ENCODE measurements at places on chromosomes 13 and 19.

DNA sequence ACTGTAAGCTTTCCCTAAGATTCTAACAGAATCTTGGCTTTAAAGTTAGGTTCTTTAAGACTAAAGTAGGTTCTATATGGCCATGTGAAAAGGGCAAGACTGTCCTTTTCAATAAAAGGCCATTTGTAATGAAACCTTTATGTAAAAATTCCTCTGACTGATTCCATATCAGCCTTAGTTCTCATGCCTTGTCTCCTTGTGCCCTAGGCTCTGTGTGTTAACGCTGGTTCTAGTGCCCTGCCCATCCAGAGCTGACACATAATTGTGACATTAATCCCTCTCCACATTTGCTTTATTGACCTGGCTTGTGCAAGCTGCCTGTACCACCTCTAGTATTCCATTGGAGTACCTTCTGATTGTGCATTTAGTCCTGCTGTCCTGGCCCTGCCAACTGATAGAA is 28.2 kb downstream of the CYSLTR2 start:
- DNase-seq: no peak

- DNase-seq: no peak
Observed at GRCh38 chr13:49082653-49083536, 107.2 kb downstream of the FNDC3A start.

GRCh38 chr19:3544742-3545668 is 6.0 kb downstream of the TEKTIP1 start:
- peak; percentile 65 for DNase-seq

- no peak for DNase-seq
Observed at GRCh38 chr13:24709186-24709913, 29.1 kb downstream of the ATP12A start.

DNA sequence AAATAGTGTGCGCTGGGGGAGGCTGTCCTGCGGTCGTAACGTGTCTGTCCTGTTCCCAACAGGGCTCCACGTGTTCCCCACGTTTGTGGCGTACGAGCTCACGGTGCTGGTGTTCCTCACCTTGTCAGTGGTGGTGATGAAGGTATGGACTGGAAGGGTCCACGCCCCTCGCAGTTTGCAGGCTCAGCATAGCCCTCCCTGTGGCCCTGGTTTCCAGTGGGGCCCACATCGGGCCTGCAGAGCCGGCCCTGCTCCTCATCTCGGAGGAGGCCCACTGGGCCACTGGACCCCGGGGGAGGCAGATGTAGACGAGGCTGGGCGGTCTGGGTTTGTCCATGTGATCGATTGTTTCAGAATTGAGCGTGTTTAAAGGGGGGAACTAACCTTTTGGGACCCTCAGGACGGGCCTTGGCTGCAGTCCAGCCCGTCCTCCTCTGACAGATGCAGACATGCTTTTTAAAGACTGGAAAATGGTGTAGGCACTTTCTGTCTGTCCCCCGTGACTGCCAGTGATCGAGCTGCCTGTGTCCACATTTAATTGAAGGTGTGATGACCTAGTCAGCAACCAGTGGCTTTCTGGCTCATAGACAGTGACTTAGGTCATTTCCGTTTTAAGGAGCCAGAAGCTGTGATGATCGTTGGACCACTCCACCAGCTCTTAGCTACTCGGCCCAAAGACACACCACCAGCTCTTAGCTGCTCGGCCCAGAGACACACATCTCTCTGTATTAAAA is 37.1 kb upstream of the TFDP1 start:
- no peak for DNase-seq

GRCh38 chr19:49116544-49116943 is 2.4 kb downstream of the LIN7B start:
- no peak for DNase-seq

DNA sequence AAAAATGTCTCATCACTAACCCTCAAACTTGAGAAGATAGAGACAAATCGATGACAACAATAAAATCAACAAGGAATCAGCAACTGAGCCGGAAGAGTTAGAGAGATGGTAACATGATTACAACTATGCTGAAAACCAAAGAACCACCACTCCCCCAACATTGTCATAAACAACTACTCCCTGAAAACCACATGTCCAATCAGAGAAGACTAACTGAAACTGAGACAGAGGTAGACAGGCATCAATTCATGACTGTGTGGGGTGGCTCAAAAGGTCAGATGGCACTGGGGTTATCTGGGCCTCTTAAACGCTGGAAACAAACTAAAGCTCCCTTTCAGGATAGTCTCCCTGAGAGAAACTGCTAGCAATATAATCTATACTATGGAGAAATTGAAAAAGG is 488.8 kb downstream of the KCTD12 start:
- no peak for DNase-seq

DNA sequence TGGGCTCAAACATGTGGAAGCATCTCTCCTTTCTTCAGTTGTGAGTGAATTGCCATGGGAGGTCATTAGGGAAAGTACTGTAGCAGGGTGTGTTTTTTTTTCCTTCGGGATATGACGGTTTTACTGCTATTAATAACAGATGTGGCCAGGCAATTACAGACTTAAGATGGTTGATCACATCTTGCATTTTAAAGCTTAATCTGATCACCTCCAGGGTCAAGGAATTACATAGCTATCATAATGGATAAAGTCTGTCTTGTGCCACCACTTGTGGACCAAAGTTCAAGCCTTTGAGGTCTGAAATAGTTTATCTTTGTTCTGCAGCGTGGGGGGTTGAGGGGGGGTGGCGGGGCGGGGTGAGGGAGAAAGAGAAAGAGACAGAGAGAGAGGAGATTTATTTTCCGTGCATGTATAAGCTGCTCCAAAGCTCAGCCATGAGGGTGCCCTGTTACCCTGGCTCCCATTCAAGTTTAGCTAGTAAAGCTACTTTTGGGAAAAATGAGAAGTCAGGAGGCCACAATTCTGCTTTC is 5.5 kb upstream of the SERP2 start:
- DNase-seq: no peak

DNA sequence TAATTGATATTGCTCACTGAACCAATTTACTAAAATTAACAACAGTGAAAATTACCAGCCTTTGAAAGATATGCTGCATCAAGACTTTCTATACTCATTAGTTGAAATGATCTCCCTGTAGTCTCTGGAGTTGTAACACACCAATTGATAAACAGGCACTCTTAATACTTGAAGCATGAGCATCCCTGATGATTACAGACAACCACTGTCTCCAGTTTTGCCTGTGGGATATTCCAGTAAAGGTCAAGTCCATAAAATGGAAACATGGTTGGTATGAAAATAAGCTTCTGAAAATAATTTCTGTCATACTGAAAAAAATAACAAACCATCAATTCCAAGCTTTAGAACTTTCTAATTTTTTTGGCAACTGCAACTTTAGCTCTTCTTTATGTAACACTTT is 405.8 kb downstream of the SPRY2 start:
- no peak for DNase-seq

DNA sequence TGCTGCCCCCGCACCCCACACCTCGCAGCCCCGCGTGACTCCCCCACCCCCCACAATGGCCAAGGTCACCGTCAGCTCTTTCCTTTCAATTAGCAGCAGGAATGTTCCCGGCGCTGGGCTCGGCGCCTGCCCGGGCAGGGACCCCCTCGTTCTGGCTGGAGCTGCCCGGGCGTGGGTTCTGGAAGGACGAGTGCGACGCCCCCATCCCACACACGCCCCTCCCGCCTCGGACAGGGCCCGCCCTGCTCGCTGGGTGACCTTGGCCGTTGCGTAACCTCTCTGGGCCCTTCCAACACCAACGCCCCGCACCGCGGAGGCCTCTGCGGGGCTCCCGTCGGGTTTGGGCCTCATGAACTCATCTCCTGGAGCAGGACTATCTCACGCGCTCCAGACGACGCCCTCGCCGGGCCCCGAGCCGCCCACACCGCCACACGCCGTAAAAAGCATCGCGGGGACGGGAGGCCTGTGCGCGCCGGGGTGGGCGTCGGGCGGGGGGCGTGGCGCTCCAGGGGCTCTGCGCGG is 10.3 kb downstream of the PALM start:
- DNase-seq: no peak

DNA sequence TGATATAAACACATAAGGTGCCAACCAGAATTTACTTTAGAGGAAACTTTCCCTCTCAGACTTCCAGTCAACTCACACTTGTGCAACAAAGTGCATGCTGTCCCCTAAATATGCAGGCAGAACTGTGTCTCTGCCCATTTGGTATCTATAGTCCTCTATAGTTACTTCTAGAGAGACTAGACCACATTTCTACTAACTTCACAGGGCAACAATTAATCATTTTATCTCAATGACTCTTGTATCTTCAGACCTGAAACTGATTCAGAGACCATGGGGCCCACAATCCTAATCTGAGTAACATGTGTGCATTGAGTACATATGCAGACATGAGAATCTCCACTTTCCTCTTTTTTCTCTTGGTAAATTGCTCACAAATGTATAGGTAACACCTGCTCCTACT is 158.1 kb downstream of the ZNF486 start:
- no peak for DNase-seq

- DNase-seq: no peak
Observed at GRCh38 chr13:41603917-41604316, 146.6 kb downstream of the RGCC start.

GRCh38 chr13:104769545-104769944 is 1703.3 kb upstream of the SLC10A2 start:
- DNase-seq: no peak

DNA sequence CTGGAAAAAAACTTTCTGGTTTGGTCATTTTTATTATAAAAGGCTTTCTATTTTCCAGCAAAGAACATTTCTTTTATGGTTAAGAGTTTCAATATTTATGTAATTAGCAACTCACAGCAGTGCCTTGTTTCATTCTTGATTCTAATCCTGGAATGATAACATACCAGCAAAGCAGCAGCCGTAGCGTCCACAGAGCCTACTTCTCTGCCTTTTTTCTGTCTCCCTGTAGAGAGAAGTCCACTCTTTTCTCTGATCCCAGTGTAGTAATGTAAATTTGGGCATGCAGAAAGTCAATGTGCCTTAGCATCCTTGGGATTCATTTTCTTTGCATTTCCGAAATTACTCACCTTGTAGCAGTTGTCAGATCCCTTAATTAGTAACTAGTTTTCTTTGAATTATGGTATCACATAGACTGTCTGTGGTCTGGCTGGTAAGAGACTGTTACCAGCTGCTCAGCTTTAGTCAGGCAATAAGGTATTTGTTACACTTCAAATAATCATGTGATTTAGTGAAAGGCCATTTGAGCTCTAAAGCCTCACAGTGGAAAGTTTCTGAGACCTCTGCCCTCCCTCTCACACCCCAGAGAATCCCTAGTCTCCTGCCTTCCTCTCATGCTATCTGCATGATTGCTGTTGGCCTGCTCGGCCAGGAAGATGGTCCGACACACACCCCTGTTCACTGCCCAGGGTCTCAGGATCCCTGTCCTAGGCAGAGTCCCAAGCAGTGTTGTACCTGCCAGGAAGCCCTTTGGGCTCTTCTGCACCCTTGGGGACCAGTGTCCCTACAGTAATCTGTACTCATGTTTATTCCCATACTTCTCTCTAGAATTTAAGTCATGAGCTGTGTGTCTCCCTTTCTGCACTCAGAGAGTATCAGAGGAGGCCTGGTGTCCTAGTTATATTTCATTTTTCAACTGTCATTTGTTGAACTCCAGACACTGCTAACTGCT is 86.3 kb downstream of the LRCH1 start:
- DNase-seq: no peak

GRCh38 chr19:45477186-45477585 is 9.4 kb downstream of the FOSB start:
- no peak for DNase-seq

GRCh38 chr13:65857942-65858565 is 1372.1 kb downstream of the PCDH9 start:
- no peak for DNase-seq

GRCh38 chr19:43562698-43563241 is 12.6 kb downstream of the XRCC1 start:
- no peak for DNase-seq

GRCh38 chr19:4821265-4821664 is 10.2 kb downstream of the TICAM1 start:
- DNase-seq: no peak

GRCh38 chr19:55400281-55401087 is 7.1 kb downstream of the UBE2S start:
- DNase-seq: no peak

GRCh38 chr19:1094978-1095701 is at the start of gene POLR2E:
TSS of gene POLR2E (minus strand) at chr19:1095375. CDS start at chr19:1095315, 60 bp downstream.
- peak; percentile 99 for DNase-seq

- no peak for DNase-seq
Observed at GRCh38 chr13:38013676-38014075, 144.1 kb upstream of the TRPC4 start.

DNA sequence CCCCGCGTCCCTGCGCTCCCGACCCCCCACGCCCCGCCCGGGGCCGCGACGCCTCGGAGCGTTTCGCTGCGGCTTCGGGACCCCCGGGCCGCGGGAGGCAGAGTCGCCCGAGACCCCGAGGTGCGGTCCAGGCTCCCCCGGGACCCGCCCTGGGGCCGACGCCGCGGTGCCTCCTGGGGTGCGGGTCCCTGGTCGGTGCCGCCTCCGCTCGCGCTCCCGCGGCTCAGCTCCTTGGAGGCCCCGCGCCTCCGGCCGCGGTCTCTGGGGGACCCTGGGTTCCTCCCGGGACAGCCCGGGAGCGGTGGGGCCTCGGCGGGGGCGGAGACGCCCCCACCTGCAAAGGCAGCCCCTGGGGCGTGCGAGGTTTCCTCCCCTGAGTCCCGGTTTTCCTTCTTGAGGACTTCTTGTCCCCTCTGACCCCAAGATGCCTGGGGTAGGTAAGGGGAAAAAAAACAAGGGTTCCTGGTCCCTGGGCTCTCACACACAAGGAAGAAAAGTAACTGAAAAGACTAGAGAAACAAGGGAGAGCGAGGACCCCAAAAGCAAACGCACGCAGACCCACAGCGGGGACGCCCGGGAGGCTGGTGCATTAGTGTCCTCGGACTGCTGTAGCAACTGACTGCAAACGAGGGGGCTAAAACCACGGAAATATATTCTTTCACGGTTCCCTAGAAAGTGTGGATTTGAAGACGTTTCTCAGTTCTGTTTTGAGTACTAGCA is 740 bp downstream of the ZNF555 start:
- DNase-seq: no peak

DNA sequence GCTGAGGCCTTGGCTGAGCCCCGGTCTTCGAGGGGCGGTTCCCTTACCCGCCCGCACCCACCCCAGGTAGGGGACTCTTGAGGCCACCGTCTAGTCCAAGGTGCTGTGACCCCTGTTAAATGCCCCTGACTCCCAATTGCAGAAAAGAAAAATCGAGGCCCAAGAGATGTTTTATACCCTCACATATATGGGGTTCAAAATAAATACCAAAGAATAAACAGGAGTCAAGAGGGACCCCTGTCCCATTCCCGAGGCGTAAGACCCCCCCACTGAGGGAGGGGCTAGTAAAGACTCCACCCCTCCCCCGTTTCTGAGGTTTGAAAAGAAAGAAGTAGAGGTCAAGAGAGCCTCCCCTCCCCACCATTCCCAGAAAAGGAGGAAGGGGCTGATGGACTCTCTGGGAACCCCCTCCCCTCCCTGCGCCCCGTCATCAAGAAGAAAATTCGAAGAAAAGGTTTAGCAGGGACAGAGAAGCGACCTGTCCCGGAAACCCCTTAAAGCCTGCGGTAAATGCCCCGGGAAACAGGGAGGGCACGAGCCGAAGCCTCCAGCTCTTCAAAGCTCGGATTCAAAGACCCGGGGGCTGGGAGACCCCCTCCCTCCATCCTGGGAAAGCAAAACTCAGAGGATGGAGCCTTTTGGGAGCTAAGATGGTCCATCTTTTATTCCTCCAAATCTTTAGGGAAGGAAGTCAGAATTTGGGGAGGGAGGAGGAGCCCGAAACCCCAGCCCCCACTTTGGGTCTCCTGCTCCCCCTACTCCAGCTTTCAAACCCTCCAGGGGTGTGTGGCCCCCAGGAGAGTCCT is 755 bp upstream of the RAB3A start:
- no peak for DNase-seq

- no peak for DNase-seq
Observed at GRCh38 chr13:51731759-51732158, 72.2 kb downstream of the DHRS12 start.
